NCI-H146 (cell line): ENCODE measurements at places on chromosomes 4 and X.

DNA sequence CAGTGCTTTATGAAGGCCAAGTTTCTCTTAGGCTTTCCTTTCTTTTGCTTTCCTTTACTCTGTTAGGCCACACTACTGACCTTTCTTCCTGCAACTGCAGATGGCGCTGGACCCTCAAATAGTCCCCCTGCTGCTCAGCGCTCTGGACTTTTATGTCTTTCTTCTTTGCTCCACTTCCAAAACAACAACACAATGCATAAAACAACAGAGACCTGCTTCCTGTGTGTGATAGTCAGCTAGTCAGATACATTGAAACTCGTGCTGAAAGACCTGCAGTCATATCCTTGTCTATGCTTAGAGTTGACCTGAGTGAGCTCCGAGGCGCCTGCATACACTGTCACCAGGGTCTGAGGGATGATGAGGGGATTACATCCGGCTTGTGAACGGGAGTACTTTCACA lies 108.9 kb upstream of the TEX13D start:
- no peak for DNase-seq

- peak; percentile 53 for DNase-seq
Observed at GRCh38 chr4:114879916-114880669, 233.3 kb downstream of the NDST4 start.

- DNase-seq = no peak
Observed at GRCh38 chr4:169250796-169251195, 20.0 kb downstream of the SH3RF1 start.

DNA sequence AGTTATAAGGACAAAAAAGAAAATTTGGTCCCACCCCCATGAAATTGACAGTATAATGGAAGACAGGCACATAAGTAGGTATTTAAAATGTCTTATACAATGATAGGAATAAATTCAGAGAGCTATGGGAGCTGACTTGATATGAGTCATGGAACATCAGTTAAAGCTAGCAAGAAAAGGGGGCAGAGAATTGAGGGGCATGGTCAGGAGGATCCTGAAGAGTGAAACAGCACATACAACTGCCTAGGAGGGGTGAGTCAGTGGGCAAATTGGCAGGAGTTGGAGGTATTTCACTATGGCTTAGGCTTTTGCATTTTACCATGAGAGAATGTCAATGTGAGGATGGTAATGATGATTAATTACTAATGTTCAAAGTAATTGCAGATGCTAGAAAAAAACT lies 95.4 kb upstream of the BANK1 start:
- DNase-seq = no peak

DNA sequence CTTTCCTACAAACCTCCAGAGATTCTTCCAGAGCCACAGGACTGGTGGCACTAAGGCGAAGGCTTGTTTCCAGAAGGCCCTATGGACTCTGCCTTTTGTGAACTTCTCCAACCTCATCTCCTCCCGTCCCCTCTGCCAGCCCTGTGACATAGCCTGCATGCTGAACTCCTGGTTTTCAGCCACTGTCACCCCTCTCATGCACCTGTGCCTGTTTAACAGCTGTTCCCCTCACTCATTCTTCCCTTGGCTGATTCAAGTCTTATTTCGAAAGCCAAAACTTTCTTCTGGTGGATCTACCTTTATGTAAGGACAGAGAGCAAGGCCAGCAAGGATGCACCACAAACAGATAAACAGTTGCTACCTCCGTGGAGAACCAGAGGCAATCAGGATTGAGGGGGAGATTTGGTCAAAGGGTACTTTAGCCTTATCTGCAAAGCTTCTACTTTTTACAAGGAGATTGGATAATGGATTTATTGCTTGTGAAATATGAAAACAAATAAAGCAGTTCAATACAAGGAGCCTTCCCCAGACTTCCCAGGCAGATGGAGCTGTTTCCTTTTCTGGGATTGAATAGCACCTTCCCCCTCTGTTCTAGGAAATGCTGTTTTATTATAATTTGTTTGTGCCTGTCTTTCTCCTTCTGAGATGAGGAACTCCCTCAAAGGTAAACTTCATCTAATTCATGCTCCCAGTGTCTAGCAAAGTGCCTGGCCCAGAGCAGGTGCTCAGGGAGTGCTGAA lies 5.7 kb downstream of the CITED1 start:
- DNase-seq = no peak

- DNase-seq = no peak
Observed at GRCh38 chr4:48756689-48757220, 23.3 kb downstream of the FRYL start.

DNA sequence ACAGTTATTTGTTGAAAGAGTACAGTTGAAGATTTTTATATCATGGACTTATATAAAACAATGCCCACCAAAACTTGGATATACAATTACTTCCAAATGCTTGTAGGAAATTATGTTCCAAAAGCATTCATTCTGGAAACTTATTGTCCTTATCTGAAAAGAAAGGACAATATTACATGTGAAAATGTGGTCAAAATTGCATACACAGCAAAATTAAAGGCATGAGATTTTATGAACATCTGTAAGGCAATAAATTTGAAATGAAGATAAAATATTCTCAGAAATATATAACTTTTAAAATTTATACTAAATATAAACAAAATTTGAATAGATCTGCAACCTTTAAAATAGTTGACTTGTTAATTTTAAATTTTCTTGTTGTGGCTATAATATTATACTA lies 1173.8 kb downstream of the NLGN4X start:
- DNase-seq = no peak
